ENCODE measurements at places on chromosomes 3 and 15.
A peak's percentile ranks its signal among the peaks of the same experiment; 100 is the strongest.

DNA sequence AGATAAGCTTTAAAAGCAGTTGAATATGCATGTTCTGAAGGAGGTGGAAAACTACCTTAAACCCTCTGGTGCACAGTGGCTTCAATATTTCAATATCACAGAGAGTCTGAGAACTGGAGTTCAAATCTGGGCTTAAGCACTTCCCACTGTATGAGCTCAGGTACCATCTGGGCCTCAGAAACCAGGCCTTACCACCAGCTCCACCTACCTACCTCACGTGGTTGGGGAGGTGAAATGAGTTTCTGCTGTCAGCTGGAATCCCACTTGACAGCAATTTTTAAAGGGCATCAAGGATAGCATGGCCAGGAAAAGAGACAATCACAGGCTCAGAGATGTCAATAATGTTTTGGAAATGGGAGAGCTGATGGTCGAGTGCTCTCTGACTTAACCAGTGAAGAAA lies 5.0 kb downstream of the CHCHD4 start:
- DNase-seq, result no peak

DNA sequence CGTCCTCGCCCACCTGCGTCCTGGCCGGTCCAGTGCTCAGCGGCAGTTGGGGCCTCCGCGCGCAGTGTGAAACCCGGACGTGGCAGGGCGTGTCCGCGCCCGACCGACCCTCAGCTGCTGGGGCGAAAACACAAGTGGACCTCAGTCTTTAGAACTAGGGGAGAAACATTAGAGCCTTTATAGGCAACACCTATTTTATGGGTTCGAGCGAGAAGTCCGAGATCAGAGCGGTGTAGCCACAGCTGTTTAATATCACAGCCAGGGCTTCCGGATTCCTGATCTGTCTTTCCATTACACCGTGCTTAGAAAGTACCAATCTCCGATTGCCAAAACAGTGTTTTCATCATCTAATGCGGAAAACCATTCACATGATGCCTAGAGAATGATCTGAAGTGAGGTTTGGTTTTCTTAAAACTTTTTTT lies 506 bp downstream of the RAD51 start:
- DNase-seq, result no peak

DNA sequence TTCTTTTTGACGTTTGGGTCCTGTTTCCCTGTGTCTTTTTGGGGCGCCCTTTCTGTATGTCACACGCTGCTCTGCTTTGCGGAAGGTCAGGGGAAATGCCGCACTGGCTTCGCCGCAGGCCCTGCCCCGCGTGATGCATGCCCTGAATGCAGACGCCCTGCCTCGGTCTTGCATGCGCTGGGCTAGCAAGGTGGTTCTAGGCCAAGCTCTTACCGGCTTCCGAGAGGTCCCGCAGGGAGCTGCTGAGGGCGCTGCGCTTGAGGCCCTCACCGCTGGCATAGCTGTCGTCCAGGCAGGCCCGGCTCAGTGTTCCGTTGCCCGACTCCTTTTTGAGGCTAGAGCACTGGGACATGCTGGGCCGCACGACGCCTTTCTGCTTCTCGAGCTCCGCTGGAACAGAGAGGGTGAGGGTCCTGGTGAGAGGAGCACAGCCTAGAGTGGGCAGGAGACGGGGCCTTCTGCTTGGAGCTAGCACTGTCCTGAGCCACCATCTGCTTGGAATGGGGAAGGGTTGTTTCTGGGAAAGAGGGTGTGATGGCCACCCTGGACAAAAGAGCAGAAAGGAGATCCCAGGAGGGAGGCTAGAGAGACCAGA lies 66.9 kb upstream of the RPL32 start:
- DNase-seq, result no peak

- no peak for DNase-seq
These were observed 1.4 kb downstream of the CCR5AS start for GRCh38 chr3:46405301-46406019.

DNA sequence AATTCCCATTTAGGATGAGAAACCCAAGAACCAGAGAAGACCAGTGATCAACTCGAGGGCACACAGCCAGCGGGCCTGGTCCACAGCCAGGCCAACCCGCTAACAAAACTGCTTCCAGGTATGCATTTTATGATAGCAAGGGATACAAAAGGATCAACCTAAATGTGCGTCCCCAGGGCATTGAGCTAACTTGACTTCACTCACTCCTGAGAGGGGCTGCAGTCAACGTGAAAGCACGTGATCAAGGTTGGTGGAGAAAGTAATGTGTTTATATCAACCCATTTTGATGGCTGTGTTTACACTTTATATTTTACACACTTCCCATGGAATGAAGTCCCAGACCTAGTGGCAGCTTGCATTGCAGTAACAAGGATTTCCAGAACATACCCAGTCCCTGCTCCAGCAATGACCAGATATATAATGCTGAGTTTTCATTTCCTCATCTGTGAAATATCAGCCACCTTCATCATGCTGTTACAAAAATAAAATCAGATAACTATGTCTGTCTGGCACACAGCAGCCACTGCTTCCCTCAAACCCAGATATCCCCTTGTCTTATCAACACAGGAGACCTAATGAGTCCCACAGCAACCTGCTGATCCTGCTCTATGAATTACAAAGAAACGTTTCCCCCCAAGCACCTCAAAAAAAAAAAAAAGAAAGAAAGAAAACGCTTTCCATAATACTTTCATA lies 2.0 kb downstream of the KLHL6 start:
- DNase-seq, result no peak

DNA sequence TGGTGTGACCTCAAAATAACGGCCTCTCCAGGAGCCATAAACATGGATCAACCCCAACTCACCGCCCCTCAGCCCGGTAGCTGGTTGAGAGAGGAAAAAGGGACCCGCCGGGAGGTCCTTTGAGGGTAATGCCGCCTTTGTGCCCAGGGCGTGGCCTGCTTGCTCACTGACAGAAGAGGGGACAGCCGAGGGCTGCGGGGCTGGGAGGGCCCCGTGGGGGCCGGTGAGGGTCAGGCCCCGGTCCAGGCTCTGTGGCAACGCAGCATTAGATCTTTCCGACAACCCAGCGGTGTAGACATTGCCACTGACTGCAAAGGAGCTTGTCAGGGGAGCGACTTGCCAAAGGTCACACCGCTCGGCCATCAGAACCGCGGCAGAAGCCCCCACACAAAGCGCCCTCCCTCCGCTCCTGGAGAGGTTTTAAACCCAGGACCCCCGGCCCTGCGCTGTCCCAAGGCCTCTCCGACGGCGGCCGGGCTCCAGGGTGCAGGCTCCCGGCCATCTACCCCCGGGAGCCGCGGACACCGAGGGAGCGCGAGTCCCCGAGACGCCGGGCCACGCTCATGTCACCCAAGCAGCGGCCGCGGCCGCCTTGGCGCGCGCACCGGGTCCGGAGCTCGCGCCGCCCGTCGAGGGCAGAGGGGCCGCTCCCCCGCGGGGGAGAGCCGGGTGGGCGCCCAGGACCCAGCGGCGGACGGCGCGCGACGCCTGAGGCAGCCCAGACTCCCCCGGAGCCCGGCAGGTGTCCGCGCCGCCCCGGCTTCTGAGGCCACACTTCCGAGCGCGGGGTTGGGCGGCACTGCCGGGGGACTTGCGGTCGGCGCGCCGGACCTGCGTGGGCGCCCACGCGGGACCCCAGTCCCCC lies 975 bp downstream of the PCSK6 start:
- no peak for DNase-seq

GRCh38 chr3:149216193-149216869 lies 5.3 kb downstream of the CP start:
- no peak for DNase-seq

DNA sequence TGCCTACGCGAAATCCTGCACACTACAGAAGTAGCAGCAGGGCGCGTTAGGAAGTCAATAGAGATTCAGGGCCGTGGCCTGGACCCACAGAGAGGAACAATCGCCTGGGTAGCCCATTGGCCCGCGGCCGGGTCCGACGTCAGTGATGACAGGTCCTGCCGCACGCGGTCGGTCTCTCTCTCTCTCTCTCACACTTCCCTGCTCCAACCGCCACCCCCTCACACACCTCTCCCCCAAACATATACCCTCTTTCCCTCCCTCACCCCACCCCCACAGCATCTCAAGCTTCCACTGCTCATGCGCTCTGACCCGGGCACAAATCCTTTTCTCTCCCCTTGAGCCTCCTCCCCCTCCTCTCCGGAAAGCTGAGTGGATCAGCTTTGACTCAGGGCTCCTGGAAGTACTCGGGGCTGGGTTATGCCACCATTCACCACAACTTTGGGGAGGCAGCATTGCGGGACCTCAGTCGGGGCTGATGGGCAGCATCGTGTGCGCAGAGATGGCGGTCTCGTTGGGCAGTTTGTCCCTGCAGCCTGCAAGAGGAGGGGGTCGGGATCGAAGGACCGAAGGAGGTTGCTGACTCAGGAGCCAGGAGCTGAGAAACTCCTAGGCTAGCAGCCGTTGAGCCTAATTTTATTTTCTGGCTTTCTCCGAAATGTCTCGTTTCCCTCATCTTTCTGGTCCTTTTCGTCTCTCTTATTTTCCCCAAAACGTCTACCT lies 9.0 kb downstream of the ZIC4 start:
- DNase-seq, result no peak

GRCh38 chr3:114308830-114309229 lies 15.0 kb downstream of the TIGIT start:
- DNase-seq, result no peak

- DNase-seq, result no peak
These were observed 12.6 kb downstream of the CAPN7 start for GRCh38 chr3:15218689-15219088.

DNA sequence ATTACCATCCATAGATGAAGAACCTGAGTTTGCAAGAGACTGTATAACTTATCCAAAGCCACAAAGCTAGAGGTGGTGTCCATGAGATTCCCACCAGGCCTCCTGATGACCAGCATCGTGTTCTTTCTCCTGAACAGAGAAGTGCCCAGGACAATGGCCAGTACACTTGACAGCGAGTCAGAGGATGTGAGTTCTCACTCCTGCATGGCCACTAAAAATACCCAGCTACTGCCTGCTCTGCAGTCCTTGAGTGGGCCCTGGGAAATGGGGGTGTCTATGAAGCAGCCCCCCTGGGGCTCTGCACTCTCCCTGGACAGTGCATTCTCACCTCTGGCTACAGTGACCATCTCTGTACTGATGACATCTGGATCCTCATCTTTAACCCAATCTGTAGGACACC lies 201.2 kb downstream of the RPLP1 start:
- no peak for DNase-seq

DNA sequence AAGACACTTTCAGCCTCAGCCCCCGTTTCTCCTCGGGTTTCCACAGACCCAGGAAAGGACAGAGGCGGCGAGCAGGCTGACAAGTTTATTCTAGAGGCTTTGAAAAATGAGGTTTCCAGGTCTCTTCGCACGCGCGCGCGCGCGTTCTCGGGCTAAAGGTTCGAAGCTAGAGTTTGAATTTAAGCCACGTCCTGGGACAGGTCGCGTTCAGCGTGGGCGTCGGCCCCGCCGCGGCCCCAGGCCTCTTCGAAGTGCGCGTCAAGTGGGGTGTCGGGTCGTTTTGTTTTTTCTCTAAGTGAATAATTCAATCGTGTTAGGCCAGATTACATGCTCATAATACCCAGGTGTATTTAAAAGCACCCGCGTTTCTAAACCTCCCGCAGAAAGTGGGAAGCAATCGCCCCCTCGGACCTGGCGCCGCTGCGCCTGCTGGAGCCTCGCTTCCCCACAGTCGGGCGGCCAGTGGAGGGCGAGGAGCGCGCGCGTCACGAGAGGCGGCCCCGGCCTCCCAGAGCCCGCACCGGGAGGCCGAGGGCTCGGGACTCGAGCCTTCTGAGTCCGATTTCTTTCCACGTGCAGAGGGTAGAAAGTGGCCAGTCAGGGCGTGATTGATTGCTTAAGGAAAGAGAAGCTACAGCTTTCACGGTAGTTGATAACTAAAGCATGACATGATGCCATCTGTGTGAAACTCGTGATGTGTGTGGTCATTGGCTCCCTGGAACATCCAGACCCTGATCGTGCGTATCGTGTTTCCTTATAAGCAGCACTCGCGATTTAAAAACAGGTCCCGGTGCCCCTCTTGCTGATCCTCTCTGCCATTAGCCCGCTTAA lies 15.8 kb upstream of the SOX2 start:
- DNase-seq, result no peak

GRCh38 chr15:34246276-34246976 lies 21.6 kb downstream of the EMC4 start:
- no peak for DNase-seq

- no peak for DNase-seq
These were observed 105.3 kb upstream of the PEX5L start for GRCh38 chr3:180142041-180142440.

DNA sequence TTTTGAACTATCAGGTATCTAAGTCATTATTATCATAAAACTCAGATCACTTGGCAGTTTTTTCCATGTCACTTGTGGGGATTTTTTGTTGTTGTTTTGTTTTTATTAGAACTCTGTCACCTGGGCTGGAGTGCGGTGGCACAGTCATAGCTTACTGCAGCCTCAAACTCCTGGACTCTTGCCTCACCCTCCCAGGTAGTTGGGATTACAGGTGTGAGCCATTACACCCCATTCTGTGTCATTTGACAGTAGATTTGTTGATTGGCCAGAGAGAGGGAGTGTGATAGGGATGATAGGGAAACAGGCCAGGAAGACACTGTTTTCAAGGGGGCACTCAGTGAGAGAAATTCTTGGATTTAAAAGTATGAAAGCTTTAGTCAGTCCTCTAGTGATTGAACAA lies 54.7 kb upstream of the SCAANT1 start:
- DNase-seq, result no peak

- no peak for DNase-seq
These were observed 36.0 kb upstream of the AADAC start for GRCh38 chr3:151777880-151778279.

GRCh38 chr15:59339252-59339672 lies 33.4 kb downstream of the MYO1E start:
- no peak for DNase-seq

DNA sequence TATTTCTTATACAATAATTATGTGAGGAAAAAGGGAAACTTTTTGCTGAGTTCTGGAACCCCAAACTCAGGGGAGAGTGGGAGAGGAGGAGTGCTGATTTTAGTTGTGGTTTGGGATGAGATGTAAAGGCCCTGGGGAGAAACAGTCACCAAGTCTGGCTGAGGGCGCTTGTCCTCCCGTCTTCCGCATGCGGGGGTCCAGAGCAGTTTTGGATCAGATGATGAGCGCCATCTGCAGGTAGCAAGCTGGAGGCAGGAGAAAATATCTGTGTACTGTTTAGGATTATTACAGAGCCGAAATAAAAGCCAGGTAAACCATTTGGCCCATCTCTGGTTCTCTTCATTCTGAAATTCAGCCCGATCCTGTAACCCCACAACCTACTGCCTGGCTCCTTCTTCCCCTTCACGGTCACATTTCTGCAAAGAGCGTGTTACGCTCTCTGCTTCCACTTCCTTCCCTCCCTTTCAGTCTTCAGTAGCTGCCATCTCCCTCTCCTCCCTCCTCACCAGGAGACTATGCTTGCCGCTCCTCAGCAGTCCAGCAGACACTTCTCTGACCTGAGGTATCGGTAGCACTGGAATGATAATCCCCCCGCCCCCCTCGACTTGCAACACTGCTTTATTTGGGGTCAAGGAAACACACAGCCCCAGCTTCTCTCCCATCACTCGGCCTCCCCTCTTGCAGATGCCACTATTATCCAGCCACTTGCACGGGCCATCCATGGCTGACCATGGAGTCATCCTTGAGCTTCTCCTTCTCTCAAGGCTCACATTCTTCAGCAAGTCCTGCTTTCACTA lies 1.4 kb upstream of the PARP14 start:
- DNase-seq, result peak; percentile 64
